Activated CD4-positive, CD25-positive, alpha-beta regulatory T cell treated with anti-CD3 and anti-CD28 coated beads, Interleukin-2, amount 50 U/mL, for 16 hours (primary cell): ENCODE measurements at places on chromosomes 7 and 10.

GRCh38 chr10:101660256-101660655 lies 34.7 kb downstream of the FBXW4 start:
- DNase-seq = no peak

GRCh38 chr10:69807696-69808095 lies 6.0 kb downstream of the COL13A1 start:
- no peak for DNase-seq

GRCh38 chr7:11177793-11178192 lies 204.1 kb downstream of the PHF14 start:
- DNase-seq = no peak

DNA sequence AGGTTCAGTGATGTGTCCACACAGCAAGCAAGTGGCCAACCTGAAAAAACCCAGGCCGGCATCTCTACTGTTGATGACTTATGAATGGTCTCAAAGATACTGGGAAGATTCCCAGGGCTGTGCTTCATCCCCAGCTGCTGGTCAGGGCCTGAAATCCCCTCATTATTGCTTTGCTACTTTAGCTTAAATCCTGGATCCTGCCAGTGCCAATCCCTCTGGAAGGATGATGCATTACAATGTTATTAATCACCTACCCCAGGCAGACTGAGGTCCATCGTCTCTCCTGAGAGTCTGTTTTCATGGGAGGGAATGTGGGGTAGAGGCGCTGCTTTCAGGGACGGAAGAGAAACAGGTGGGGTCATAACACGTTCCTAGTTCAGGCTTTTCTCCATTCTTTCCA lies 371.6 kb downstream of the RPS24 start:
- DNase-seq = no peak

DNA sequence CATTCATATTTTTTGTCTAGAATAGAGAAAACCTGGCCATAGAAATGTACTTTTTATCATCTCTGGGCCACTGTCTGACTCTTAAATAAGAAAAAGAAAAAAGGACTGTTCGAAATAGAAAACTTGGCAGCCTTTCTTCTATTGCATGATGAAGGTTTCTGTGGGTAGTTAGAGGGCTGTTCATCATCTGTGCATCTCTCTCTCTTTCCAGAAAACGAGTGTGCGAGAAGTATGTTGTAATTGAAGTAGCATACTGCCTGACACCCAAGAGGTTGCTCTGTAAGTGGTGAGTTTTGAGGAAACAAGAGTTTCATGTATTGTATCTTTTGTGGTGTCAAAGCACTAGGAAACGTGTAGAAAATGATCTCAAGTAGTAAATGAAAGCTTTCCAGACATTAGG lies 343.2 kb upstream of the TMEM229A start:
- DNase-seq = no peak

DNA sequence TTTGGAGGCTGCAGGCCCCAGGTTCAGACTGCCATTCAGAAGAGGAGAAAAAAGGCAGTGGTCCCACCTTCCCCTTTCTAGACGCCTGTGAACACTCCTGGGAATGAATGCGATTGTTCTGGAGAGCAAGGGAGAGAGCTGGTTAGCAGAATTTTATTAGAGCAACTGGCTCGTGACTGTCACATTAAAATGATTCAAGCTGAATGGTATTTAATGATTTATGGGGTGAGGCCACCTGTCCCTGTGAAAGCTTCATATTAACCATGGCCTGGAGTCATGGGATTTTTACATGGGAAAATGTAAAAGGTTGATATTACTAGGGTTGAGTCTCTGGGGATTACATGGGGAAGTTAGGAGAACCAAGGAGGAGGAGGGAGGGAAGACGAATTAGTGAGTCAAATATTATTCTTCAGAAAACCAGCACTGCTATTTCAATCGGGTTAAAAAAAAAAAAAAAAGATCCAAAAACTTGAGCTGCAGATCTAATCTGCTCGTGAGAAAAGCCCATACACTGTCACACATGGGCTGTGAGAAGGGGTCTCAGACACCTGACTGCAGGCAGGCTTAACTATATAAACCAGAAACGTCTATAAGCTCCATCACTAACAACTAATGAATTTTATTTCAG lies 8.3 kb downstream of the CXCL12 start:
- DNase-seq = no peak

DNA sequence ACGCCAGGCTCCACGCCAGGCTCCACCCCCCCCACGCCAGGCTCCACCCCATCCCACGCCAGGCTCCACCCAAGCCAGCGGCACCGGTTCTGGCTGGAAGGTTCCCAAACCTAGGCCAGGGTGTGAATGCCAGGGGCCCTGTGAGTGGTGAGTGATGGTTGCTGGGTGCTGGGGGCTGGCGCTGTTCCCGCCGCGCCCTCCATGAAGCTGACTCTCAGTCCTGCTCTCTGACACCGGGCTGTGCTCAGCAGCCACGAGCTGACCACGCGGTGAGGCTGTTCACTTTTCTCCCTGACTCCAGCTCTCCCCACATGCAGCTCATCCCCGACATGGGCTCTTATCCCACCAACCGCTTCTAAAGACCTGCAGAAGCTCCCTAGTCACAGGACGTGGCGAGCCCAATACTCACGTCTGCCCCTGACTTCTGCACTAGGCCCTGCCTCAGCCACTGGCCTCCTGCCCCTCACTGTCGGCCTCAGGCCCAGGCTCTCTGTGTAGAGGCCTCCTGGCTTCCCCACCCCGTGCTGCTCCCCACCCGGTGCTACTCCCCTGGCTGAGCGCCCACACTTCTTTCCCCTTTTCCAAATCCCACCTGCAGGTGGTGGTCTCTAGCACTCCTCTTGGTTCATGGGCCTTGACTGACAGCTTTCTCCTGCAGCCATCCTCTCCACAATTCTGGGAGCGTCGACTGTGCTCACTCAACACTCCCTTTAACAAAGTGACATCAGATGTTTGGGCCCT lies 603.0 kb downstream of the PTPRN2 start:
- no peak for DNase-seq

DNA sequence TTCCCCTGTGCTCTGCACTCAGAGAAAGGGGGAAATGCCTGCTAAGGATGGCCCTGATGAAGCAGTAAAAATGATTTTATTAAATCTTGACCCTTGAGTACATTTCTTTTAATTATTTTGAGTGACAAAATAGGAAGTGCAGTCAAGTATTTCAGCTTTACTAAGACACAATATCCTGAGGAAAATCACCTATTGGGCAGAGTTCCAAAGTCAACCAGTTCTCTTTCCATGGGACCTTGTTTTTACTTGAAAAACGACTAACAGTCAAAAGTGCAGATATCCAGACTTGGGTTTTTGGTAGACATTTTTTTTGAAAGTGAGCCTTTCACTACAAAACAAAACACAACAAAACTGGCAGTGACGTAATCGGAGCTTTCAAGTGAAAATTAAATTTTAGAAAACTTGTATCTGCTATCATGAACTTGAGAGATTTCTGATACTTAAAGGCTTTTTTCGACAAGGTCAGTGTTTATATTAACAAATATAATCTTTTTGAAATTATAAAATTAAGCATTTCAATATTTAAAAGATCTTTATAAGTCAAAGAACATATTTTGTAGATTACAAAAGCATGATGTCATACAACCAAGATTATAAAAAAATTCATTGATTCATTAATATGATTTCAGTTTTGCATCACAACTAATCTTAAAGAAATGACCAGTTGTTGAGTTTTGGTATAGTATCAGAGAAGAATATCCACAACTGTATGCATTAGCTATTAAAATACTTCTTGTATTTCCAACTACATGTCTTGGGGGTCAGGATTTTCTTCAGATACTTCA lies 513.8 kb upstream of the AKR1E2 start:
- DNase-seq = no peak

DNA sequence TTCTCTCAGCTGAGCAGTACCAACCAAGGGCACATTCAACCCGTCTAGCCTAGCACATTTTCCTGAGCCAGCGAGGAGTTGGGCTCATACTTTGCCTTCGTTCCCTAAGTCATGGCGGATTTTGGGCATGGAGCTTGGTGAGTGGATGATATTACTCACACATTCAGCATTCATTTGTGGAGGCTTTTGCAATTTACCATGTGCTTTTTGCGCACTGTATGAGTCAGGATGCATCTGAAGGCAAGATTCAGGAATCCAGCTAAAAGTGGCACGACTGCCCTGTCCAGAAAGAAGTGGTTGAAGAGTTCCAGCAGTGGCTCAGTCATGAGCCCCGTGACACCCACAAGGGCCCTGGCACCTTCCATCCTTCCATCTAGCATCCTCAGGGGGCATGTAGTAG lies 24.2 kb upstream of the MGMT start:
- DNase-seq = no peak

DNA sequence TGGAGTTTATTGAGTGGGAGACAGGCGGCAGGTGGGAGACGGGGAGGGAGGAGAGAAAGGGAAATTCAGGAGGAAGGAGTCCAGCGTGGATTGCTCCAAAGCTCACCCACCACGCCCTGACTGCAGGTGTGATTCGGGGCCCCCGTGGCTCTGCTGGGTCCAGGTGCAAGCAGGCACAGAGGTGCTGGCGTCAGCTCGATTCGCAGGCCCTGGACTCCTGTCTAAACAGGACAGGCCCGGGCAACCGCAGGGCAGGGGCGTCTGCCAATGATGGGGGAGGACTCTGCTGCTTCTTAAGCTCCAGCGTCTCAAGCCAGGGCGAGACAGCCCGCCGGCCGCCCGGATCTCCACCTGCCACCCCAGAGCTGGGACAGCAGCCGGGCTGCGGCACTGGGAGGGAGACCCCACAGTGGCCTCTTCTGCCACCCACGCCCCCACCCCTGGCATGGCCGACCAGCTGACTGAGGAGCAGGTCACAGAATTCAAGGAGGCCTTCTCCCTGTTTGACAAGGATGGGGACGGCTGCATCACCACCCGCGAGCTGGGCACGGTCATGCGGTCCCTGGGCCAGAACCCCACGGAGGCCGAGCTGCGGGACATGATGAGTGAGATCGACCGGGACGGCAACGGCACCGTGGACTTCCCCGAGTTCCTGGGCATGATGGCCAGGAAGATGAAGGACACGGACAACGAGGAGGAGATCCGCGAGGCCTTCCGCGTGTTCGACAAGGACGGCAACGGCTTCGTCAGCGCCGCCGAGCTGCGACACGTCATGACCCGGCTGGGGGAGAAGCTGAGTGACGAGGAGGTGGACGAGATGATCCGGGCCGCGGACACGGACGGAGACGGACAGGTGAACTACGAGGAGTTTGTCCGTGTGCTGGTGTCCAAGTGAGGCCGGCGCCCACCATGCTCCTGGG lies at the start of gene CALML3:
CALML3 (plus strand) TSS at position 321 of the 920 bp plus-strand sequence; CDS start at position 446, 125 bp downstream.
- DNase-seq = no peak

GRCh38 chr10:7102557-7103349 lies 308.1 kb downstream of the SFMBT2 start:
- no peak for DNase-seq

DNA sequence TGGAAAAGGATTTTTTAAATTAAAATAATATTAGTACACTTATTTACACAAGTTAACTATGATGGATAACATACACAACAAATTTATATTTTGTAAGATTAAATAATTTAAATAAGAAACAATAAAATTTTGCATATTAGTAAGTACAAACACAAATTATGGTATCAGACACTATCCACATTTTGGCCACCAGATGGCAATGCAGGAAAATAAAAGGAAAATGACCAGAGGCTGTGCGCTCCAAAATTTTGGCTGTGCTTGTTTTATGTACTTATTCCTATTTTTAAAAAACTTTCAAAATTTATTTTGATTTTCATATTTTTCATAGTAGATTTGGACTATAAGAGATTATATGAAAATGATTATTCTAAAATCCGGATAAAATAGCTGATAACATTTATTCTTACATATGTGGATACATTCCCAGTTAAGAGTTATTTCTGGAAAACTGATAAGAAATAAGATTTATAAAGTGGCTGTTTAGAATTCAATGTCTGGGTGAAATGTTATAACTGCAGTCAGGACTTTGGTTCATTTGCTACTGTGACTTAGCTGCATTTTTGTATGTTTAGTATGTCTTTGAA lies 274.7 kb upstream of the HGF start:
- no peak for DNase-seq

DNA sequence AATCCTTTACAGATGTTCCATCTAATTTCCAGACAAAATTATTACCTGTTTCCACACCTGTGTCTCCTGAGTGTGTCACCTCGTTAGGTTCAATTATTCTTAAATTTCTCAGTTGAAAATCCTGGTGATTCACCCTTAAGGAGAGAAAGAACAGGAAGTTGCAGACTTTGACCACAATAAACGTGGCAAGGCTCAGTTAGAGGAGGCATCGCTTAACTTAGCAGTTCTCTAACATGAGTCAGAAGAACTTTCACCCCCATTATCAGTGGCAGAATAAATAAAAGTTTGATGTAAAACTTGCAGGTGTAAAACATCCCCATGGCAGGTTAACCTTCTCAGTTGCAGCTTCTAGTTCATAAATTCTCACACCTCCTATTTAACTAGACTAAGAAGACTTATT lies 8.3 kb downstream of the XPNPEP1 start:
- no peak for DNase-seq

DNA sequence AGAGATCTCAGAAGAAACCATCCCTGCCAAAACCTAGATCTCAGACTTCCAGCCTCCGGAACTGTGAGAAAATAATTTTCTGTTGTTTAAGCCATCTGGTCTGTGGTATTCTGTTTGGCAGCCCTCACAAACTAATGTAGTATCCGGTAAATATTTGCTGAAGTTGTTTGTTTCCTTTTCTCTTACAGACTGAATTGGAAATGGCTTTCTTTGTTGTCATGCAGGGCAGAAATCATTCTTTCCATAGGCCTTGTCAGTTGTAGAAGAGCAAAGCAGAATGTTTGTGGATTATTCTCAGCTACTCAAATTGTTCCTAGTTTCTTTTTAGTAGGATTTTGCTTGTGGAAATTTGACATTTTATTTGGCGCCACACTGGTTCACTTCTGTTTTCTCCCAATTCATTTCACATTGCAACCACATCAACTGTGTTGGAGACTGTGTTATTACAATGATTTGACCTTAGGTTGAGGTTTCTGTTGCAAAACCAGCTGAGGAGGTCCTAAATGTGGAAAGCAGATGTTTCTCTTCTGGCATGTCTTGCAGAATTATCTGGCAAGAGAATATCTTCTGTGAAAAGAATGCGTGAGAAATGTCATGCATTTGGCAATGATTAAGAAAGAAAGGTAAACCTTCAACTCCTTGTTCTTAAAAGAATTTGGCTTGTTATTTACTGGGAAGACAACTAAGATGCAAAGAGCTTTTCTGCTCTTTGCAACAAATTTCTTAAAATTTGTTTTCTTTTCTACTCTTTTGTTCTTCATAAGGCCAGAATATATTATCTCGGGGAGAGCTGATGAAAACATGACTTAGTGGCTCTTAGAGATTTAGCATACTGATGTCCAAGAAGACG lies 25.8 kb downstream of the ACTA2 start:
- no peak for DNase-seq

- no peak for DNase-seq
These were observed 4.2 kb downstream of the FAM53B start for GRCh38 chr10:124739986-124740368.

- peak; percentile 53 for DNase-seq
These were observed 8.5 kb upstream of the SCD start for GRCh38 chr10:100338434-100339036.

GRCh38 chr10:23171232-23171876 lies 20.8 kb upstream of the PTF1A start:
- no peak for DNase-seq

DNA sequence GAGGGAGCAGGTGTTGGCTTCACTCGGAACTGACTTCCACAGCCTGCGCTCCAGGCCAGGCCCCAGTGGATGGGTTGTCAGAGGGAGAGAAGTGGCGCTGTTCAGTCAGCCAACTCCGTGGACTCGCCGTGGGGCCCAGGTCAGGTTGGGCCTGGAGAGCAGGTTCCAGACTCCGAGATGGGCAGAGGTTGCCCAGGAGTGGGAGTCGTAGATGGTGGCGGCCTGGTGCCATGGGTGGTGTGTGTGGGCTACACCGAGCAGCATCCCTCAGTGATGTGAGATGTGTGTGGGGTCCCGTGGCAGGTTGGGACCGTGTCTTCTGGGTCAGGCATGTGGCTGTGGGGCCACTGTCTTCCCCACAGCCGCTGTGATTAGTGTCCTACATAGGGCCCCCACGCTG lies 10.4 kb downstream of the ZNF316 start:
- DNase-seq = no peak
